ENCODE measurements at places on chromosomes 1 and 21.

DNA sequence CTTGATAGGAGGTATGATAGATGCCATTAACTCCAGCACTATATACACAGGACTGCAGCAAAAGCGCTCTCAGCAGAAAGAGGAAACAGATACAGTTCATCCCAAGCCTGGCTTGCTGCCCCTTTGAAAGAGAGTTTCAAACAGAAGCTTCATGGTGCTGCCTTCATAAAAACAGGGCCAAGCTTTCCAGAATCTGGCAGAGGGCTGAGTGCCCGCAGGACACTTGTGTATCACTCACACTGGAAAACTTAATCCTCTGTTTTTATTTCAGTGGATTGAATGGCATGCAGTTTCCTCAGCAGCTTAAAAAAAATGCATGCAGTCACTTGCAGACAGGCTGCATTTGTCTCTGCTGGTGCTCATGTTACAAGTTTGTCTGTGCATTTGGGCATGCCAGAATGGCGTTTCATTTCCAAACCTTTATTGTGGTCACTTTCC is 40.4 kb downstream of the KCNJ15 start:
- DNase-seq = peak; percentile 83

DNA sequence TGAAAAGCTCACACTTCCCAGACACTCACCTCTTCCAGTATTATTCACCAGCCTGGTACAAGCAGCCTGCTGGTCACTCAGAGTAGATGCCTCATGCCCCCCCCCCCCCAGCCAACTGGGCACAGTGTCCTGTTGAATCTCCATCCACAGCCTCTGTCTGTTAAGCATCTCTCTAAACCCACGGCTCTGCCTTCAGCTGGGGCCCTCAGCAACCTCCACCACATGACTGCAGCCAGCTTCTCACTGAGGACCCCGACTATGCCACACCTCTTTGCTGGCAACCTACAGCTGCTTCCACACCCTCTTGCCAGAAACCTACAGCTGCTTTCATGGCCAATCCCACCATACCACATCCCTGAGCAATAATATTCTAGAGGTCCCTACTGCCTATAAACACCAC is 113.1 kb downstream of the RHOU start:
- DNase-seq = no peak

DNA sequence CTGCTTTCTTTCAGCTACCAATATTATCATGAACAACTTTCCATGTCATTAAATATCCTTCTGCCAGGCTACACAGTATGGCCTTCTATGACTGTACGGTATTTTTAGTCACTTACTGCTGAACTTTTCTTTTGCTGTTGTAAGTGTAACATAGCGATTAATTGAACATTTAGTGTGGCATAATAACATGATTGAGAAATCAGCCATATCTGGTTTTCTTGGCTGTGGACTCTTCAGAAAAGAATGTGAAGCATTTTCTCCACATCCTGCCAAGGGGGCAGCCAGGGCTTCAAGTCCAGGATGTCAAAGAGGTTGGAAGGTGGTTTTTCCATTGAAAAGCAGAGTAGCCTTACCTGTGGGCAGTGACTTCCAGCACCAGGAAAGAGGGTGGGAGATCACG is 8.8 kb upstream of the AHCYL1 start:
- DNase-seq = peak; percentile 89

- DNase-seq = no peak
Measured at GRCh38 chr1:83583351-83584014, 415.4 kb downstream of the TTLL7 start.

DNA sequence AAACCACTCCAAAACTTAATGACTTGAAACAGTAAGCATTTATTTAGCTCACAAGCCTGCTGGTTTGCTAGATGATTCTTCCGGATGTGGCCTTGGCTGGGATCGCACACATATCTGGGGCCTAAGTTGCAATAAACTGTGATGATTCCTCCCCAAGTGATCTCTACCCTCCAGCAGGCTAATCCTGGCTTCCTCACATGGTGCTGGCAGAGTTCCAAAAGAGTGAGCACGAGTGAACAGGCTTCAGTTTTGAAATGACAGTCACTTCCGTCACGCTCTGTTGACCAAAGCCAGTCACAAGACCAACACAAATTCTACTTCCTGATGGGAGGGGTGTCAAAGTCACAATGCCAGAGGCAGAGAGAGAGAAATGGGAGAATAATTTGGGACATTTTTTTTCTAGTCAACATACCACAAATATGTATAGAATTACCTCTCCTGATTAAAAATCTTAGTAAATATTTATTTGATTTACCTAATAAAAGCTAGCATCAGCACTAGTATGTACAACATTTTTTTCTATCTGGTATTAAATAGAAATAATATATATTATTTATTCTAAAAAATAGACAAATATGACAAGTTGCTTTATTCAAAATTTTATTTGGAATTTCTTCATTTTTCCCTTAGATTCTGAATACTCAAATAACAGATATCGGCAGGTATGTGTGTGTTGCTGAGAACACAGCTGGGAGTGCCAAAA is 292.7 kb downstream of the TPR start:
- peak; percentile 91 for DNase-seq

DNA sequence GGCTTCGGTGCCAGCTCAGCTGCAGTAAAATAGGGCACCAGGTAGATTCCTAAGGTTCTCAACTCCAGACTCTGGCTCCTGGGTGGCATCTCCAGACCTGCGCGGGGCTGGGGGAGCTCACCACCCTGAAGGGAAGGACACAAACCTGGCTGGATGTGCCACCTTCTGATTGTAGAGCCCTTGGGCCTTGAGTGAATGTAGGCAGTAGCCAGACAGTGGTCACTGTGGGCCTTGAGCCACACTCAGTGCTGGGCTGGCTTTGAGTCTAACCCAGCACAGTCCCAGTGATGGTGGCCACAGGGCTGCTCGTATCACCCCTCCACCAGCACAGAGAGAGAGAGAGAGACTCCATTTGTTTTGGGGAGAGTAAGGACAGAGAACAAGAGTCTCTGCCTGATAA is 38.0 kb upstream of the SH3GLB1 start:
- no peak for DNase-seq

- DNase-seq = no peak
Measured at GRCh38 chr1:36561361-36561724, 78.6 kb upstream of the CSF3R start.

- DNase-seq = no peak
Measured at GRCh38 chr1:178465011-178465410, 31.8 kb downstream of the CLEC20A start.

DNA sequence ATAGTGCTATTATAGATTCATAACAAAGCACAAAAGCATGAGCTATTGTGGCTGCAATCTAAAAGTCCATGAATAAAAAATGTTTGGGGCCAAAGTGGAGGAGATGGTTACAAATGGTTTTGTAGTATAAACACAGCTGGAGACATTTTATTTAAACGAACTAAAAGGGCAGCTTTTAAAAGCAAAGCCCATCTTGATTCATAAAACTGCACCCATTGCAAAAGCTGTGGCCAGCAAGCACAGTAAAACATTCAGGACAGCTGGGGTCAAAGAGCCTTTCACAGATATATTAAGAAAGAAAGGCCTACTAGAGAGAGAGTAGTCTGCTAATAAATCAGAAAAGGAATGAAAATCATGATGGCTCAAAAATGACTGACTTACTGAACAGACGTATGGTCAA is 520.8 kb downstream of the NUF2 start:
- DNase-seq = no peak

DNA sequence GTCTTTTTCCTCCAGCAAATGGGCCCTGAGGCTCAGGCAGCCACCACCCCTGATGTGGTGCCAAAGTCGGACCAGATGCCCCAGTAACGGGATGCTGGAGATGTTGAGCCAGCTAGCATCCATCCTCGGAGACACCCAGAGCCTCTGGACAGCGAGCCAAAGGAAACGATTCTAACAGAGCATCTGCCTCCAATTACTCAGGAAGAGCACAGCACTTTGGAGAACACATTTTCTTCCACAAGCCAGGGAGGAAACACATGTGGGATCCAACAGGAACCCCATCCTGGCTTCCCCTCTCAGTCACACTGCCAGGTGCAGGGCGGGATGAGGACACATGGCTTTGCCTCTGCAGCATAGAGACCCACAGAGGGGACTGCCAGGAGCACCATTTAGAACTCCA is 44.9 kb downstream of the C1orf198 start:
- no peak for DNase-seq

DNA sequence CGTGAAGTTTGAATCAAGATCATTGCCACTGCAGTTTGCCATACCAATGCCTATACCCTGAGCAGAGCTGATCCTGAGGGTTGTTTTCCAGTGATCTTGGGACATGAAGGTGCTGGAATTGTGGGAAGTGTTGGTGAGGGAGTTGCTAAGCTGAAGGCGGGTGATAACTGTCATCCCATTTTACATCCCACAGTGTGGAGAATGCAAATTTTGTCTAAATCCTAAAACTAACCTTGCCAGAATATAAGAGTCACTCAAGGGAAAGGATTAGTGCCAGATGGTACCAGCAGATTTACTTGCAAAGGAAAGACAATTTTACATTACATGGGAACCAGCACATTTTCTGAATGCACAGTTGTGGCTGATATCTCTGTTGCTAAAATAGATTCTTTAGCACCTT is 78.6 kb downstream of the FMN2 start:
- DNase-seq = no peak

DNA sequence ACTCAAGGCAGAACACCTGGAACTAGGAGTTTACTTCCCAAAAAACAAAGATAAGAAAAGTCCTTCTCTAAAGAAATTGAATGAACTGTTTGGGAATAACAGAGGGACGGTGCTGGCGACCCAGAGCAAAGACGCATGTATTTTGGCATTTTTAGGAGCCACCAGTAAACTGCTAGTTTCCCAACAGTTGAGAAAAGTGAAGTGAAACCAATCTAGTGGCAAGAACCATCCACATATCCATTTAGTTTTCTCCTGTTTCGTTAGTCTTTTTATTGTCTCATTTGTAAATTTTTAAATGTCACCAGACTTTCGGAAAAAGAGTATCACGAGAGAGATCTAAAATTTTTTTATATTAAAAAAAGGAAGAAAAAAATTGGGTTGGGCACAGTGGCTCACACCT is 30.2 kb downstream of the ODF2L start:
- DNase-seq = no peak

- peak; percentile 79 for DNase-seq
Measured at GRCh38 chr1:204363335-204364114, 3.8 kb upstream of the PLEKHA6 start.

DNA sequence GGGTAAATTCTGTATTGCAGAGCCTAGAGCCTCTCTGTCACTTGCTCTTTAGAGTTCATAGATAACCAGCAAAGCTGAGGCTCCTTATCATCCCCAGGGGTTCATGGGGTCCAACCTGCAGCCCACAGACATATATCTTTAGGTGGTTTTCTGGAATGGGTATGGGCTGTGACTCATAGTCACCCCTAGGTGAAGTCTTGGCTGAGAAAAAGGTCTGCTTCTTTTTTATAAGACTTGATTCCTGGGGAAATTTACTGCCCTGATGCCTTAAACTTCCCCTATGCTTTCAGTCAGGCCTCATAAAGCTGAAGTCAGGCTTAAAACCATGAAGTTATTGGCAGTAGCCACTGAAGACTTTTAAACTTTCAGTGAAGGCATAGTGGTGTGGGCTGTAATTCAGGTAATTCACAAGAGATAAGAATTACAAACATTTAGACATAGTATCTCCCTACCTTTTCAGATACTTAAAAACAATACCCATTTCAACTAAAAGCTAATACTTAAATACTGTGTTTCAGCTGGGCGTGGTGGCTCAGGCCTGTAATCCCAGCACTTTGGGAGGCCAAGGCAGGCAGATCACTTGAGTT is 46.8 kb downstream of the MACO1 start:
- DNase-seq = no peak

- DNase-seq = no peak
Measured at GRCh38 chr1:101203820-101204540, 32.8 kb upstream of the S1PR1 start.

GRCh38 chr1:185433667-185434066 is 116.6 kb upstream of the IVNS1ABP start:
- DNase-seq = no peak

- no peak for DNase-seq
Measured at GRCh38 chr1:208533746-208534598, 289.8 kb upstream of the PLXNA2 start.

DNA sequence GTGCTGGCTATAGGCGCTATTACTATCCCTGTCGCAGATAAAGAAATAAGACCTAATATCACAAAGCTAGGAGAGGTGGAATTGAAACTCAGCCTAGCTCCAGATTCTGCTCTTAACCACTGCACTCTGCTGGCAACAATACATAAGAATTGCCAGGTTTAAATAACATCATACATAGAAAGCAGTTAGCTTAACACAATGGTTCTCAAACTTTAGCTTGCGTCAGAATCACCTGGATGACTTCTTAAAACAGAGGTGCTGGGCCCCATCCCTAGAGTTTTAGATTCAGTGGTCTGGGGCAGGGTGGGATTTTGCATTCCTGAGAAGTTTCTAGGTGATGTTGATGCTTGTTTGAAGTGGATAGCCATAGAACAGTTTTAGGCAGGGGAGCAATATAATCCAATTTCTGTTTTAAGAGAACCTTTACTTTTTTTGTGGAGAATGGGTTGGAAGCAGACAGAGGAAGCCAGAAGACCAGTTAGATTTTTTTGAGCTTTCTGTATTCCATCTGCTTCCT is 1.1 kb upstream of the POMGNT1 start:
- no peak for DNase-seq

DNA sequence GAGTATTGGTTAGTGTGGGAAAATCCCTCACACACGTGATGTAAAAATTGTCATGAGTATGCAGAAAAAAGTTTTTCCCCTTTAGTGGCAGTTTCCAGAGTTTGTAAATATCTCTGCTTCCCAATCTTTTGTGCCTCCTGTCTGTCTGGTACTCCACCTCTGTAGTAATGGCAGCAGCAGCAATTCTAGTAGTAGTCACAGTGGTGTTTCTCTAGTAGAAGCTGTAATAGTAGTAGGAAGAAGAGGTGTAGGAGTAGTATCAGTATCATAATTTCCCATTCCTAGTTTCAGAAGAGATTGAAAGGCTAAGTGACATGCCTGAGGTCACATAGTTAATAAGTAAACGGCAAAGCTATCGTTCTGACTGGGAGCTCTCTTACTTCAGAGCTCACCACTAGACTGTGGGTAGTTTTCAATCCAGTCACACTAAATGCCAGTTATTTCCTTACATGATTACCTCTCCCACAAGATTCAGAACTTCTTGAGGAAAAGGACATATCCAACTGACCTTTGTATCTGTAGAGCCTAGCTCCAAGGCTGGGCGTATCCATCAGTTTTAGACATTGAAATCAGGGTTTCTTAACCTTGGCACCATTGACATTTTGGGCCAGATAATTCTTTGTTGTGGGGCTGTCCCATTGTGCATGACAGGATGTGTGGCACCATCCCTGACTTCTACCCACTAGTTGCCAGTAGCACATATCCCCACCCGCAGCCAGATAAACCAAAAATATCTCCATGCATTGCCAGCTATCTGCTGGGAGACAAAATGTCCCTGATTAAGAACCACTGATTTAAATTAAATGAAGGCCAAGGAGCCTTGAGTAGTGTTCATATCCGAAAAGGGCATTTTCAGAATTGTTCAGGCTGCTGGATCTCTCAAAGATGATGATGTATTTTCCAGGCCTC is 135.9 kb downstream of the FGGY start:
- no peak for DNase-seq

GRCh38 chr21:43634618-43635017 is 24.7 kb downstream of the HSF2BP start:
- no peak for DNase-seq

Data from Daoy (cell line).